ENCODE measurements at places on chromosomes 3 and 15. TPM values are rescaled to one million over a fixed set of nuclear protein-coding genes. Genes with fewer than 3 reads are reported as not detected.

DNA sequence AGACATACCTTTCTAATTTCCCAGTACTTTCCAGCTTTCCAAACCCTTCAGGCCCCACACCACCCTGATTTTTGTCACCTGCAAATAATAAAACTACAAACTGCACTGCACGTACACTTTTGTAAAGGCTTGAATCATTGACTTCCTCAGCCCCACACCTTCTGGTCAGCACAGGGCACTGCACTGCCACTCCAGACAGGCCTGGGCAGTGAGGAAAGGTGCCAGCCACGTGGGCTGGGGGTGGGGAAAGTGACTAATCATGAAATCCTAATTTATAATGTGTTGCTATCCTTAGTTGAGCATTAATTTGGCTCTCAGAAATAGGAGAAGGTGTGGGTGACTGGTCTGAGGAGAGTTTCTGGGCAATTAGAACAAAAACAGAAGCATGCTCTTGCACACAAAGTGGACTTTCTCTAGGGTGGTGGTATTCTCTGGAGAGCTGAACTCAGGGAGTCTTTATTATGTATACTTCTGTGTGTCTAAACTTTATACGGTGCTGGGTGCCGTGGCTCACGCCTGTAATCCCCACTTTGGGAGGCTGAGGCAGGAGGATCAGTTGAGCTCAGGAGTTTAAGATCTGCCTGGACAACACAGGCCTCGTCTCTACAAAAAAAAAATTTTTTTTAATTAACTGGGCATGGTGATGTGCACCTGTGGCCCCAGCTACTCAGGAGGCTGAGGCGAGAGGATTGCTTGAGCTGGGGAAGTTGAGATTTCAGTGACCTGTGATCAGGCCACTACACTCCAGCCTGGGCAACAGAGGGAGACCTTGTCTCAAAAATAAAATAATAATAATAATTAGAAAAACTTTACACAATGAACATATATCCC is 58.2 kb upstream of the FLNB start:
- peak; percentile 49 for DNase-seq

DNA sequence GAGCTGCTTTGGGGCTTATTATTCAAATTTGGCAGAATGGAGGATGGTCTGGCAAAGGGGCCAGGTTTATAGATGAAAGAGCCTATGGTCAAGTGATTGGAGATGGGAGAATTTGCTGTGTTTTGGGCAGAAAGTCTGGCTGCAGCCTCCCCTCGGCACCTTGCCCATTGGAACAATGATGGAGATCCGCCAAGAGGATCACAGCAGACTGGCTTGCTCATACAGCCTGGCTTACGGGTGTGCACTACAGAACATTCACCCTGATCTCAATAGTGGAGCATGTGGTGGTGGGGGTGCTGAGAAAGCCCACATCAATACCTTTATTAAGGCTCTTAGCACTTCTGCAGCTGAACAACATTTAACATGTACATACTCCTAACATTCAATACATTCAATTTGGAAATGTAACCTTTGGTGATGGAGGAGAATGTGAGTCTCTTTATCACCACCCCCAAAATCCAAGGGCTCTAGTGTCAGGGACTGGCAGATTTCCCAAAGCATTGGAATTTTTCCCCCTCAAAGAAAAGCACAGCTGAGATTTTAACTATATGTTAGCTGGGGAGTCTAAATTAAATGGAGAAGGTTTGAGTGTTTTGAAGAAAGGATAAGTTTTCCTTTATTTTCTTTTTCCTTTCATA is 118.4 kb upstream of the TMC3 start:
- DNase-seq = no peak

- no peak for DNase-seq
Measured at GRCh38 chr3:157871838-157872460, 234.3 kb downstream of the SHOX2 start.

Gene NR1I2
- total RNA-seq = 0.12 TPM

Gene USP3
- 18.1 TPM for total RNA-seq

Gene TTLL13
- 0.20 TPM for total RNA-seq

DNA sequence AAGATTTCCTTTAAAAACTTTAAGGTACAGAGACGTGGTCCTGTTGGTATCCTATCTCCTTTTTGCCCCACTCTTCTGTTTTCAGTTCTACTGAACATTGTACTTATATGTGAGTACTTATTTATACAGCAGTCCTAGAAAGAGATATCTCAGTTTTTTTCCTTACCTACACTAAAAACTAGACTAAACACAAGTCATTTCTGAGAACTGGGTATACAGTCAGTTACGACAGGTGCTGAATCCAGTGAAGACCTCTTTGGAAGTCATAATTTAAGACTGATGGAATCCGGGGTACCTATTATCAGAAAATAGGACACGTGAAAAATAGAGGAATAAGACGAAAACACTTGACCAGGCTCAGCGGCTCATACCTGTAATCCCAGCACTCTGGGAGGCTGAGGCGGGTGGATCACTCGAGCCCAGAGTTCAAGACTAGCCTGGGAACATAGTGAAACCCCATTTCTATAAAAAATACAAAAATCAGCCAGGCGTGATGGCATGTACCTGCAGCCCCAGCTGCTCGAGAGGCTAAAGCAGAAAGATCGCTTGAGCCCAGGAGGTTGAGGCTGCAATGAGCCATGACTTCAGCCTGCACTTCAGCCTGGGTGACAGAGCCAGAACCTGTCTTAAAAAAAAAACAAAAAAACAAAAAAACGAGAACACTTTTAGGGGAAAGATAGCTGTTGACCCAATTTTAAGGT is 76.3 kb downstream of the KLHL25 start:
- DNase-seq = no peak

Gene AGTR1
- total RNA-seq = 2.2 TPM

DNA sequence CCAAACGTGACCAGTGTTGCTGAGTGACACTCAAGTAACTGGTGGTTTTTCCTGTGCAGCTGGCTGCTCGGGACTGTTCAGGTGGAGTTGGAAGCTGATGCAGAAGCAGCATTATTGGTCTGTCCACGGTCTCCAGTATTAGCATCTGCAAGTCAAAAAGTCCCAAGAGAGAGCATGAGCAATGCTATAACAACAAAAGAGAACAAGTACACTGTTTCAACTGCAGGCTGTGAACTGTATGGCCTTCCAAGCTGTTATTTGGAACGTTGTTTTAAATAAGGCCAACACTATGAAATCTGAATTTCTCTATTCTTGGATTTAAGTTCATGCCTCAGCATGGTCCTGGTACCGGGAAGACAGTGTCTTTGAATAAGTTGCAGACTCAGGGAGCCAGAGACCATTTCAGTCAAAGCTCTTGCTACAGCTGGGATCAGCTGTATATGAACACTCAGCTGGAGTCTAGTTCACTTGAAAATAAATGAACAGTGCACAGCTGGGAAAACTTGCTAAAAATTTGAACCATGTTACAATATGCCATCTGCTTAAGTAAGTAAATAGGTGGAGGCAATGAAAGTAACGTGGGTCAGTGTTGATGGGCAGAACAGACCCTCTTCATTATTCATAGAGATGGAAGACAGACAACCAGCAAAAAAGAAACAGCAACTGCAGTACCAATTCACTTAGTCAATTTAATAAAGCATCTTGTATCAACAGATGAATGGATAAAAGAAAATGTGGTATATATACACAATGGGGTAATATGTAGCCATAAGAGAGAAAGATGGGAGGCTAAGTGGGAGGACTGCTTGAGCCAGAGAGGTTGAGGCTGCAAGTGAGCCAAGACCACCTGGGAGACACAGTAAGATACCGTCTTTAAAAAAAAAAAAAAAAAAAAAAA is 45.1 kb downstream of the NR1I2 start:
- no peak for DNase-seq

- DNase-seq = no peak
Measured at GRCh38 chr15:78716651-78717050, 75.6 kb upstream of the CHRNB4 start.

DNA sequence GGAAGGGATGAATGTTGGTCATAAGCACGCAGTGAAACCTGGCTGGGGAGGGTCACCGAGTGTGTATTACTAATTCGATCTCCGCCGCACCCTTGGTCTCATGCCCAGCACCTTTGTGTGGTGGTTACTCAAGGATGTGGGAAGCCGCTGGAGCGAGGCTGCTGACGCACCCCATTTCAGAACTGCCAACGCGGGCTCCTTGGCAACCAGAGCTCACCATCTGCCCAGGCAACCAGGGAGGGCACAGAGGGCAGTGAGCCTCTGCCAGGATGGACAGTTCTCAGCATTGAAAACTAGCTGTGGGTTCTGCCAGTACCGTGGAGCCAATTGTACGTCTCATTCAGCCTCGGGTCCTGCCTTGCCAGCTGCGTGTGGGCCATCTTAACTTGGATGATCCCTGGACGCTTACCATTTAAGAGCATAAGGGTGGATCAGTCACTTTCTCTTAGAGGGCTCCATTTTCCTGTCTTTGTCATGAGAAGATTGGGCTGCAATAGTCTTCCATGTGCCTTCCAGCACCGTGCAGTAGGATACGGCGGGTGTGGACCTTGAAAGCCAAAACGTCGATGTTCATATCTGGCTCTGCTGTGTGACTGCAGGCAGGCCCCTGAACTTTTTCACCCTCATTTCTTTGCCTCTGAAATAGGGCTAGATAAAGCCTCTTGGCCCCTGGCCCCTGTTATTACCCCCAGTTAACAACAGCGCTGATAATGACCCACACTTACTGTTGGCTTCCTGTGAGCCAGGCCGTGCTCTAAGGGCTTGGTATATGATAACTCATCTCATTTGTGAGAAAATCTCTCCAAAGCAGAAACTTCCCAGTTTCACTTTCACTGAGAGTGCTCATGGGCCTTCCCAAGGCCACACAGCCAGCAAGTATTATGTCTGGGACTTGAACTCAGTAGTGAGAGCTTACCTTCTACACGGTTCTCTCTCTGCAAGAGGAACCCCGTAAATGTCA is 238.8 kb downstream of the OPA1 start:
- DNase-seq = no peak

All from left ventricle myocardium superior (tissue), 1 donor.